Common myeloid progenitor, CD34-positive (primary cell): ENCODE measurements at places on chromosomes 3 and 15.

DNA sequence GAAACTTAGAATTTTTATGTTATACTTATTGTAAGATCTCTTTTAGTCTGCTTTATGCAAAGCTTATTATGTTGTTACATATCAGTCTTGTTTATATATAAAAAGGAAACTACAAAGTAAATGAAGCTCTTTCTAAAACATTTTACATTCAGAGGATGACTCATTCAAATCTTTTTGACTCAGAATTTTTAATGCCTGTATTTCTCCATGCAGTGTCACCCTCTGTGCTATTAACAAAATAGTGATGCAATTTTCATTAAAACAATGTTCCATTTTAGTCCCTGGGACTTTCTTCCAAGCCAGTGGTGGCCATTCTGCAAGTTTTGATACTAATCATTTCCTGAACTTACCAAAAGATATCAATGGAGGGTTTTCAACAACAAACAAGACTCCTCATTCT lies 216.1 kb downstream of the NAALADL2 start:
- no peak for DNase-seq

DNA sequence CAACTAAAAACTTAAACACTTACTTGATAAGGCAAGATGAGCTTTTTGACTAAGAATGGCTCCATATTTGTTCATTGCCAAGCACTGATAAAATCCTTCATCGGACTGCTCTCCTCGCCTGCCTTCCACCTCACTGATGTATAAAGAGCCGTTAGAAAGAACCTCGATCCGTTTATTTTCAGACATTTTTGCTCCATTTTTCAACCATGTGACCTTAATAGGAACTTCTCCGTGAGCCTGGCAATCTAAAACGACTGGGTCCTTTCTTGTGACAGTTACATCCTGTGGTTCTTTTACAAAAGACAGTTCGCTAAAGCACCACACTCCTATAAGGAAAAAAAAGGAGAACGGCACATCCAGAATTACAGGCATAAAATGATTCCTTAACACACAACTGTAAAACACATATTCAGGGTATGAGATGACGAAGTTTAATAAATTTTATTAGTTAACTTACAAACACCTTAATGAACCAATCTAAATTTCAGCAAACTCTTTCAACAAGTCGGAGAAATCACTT lies 2.5 kb downstream of the PRTG start:
- DNase-seq, result peak; percentile 6

DNA sequence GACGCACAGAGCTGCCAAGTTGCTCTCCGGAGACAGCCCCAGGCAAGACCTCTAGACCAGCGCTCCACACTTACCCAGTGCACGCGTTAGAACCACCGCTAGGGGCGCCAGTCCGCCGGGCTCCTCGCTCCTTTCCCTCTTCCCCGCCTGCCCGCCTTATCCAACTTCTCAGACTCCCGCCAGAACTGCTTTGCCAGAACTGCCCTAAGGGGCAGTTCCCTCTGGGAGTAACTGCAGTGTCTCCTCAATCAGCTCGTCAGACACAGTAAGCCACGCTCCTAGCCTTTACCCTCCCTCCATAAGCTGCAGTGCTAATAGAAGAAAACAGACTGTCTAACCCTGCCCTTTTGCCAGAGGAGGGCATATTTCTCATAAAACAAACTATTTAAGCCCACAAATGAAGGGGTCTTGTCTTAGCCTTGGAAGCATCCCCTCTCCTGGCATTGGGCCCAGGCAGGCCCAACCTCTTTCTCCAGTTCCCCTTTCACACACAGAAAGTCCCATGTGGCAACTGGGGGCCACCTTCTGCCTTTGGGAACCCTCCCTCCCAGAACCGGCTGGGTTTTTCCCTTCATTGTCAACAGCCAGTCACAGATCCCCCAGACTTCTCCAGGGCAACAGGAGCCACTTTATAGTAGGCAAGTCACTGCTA lies 3.7 kb downstream of the BMF start:
- DNase-seq, result peak; percentile 91

DNA sequence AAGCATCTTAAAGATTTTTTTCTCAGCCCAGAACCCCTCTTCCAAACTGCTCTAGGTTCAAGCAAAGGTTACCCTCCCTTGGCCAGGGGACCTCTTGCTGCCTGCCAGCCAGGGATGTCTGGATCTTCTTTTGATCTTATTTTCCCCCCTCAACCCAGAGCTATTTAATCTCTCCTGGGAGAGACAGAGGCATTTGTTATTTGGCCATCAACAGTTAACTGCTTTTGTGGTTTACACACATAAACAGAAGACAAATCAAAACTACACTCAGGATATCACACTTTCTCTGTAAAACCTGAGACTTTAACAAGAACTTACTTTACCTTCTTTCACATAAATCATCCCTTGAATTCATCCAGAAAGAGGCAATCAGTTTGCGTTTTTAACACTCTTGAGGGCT lies 272.5 kb downstream of the THSD4 start:
- DNase-seq, result no peak

GRCh38 chr3:138461246-138461645 lies 26.8 kb downstream of the ESYT3 start:
- DNase-seq, result no peak

- no peak for DNase-seq
Observed at GRCh38 chr3:99868311-99868646, 50.6 kb downstream of the CMSS1 start.

DNA sequence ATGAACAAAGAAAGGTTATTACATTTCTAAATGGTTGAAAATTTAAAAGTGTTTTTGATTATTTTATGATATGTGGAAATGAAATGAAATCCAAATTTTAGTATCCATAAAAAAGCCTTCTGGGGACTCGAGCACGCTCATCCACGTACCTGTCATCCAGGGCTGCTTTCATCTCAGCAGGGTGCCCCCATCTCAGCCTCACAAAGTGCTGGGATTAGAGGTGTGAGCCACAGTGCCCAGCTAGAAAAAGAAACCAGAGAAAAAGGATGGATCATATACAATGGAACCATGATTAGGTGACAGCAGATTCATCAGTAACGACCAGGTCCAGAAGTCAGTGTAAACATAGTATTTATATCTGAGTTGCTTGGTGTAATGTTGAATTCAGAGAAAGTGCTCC lies 49.7 kb downstream of the STARD5 start:
- no peak for DNase-seq

DNA sequence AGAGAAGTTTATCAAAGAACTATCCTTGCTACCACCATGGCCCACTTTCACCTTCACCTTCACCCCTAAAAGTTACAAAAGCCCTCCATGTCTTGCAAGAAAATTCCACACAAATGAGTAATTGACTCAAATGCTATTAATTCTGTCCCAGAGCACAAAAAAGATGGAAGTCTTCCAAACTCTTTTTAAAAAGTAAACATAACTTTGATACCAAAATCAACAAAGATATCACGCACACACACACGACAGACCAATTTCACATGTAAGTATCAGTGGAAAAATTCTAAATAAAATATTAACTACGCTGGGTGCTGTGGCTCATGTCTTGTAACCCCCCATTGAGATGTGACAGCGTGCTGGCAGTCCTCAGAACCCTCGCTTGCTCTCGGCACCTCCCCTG lies 1.1 kb upstream of the MCCC1 start:
- DNase-seq, result no peak

DNA sequence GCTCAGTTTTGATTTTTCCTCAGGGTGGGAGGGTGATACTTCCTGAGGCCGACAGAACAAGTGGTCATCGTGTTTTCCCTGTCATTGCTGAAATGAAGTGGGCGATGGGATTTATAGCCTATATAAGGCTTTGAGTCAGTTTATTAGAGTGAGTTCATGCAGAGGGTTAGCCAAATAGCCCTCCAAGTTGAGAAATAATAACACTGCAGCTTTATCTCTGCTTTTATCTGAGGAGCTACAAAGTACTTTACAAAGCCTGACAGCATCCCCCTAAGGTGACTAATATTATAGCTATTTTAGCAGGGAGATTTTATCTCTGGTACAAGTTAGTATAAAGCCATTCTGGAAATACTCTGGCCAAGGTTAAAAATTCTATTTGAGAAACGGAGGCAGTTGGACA lies 389.6 kb downstream of the MFSD1 start:
- DNase-seq, result no peak
